DMS79 treated with DMSO at 0.1 percent for 48 hours (cell line): ENCODE measurements at places on chromosomes 1 and 21.

DNA sequence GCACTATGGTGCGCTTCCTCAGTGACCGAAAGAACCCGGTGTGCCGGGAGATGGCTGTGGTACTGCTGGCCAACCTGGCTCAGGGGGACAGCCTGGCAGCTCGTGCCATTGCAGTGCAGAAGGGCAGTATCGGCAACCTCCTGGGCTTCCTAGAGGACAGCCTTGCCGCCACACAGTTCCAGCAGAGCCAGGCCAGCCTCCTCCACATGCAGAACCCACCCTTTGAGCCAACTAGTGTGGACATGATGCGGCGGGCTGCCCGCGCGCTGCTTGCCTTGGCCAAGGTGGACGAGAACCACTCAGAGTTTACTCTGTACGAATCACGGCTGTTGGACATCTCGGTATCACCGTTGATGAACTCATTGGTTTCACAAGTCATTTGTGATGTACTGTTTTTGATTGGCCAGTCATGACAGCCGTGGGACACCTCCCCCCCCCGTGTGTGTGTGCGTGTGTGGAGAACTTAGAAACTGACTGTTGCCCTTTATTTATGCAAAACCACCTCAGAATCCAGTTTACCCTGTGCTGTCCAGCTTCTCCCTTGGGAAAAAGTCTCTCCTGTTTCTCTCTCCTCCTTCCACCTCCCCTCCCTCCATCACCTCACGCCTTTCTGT, 7.3 kb upstream of the PIGV start:
- DNase-seq = no peak

DNA sequence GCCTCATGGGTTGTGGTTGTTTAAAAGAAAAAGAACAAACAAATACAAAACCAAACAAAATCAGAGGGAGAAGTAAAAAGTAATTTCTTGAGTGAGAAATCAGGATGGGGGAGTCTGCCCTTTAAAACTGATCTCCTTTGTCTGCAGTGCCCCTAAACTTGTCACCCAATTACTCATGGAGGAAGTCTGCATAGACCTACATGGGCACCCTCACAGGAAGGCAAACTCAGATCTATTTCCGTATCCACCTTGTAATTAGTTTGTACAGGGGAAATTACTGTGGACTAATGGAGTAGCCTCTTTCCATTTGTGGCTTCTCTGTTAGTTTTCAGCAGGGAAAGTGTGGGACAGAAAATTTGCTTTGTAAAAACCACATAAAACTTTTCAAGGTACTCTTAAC, 600.4 kb downstream of the ADGRL2 start:
- DNase-seq = no peak

DNA sequence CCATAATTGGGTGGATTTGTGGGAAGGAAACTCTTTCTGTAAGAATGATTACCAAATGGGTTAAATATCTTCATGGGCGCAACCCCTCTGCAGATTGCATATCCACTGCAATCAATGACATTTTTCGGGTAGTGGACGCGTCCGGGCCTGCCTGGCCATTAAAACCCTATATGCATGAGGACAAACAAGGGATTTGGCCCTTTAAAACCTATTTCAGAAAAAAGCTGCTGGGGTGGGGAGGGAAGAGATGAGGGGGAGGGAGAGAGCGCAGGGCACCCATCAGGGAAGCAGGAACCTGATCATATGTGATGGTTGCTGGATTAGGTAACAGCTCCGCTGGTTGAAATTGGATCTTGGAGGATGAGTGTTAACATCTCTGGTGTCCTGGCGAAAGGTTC, 228.8 kb downstream of the PBX1 start:
- DNase-seq = peak; percentile 89

DNA sequence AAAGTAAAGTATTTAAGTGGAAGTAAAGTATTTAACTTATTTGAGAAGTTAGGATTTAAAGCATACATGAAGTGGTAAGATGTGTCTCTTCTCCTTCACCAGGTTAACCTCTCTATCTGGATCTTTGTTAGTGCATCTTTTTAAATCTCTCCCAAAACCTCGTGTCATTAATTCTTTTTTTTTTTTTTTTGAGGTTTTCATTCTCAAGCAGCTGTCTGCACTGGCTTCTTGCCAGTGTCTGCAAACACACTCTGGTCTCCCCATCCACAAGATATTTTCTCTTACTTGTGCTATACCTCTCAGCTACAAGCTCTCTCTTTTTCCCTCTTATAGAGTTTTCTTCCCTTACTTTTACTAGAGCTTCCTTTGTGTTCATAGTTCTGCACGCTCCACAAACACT, 49.0 kb downstream of the CLDN17 start:
- no peak for DNase-seq

DNA sequence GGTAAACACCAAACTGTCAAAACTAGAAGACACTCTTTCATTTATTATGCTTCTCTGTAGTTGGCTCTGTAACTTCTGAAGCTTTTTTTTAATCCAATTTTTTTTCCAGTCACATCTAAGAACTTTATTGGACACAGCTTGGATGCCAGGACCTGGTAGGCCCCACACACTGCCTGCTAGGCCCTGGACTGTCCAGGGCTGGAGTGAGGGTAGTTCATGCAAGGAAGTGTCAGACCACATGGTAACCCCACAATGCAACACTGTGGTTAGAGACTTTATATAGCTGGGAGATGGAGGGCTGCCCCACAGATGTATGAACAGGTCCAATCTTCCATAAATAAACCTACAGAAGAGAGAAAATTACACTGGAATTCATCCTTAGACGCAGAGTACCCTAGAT, 7.1 kb downstream of the SLC2A1 start:
- no peak for DNase-seq

- DNase-seq = no peak
Observed at GRCh38 chr21:44434936-44435635, 20.2 kb upstream of the LRRC3 start.

DNA sequence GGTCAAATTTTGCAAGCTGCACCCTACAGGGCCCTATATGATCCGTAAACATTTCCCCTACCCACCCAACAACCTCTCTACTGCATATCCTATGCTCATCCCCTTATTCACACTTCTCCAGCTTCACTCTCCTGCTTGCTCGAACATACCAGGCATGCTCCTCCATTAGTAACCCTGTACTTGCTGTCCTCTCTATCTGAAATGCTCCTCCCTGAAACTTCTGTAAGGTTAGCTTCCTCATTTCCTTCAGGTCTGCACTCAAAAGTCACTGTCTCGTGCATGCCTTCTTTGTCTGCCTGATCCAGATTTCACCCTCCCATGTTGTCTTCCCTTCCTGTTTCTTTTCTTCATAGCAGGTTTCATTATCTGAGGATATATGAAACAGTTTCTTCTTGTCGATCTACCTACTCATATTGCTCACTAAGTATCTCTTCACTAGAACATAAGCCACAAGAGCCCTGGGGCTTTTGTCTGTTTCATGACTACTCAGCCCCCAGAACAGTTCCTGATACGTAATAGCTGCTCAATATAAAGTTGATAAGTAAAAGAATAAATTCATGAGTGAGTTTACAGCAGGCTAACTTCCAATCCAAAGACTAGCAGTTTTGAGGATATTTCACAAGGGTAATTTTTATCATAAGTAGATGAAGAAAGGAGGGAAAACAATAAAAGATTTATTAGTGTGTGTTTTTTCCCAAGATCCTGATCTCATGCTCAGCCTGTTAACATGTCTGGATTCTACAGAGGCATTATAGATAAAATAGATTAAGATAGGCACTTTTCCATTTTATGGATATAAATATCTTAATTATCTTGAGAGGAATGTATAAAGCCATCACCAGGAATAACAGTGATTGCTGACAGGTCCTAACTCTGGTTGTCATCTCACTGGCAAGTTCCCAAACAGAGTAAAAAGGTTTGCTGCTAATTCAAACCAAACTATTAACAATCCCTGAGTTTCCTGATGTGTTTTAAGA, 392.5 kb upstream of the ESRRG start:
- DNase-seq = no peak
